ENCODE measurements at places on chromosomes 12 and 14.

DNA sequence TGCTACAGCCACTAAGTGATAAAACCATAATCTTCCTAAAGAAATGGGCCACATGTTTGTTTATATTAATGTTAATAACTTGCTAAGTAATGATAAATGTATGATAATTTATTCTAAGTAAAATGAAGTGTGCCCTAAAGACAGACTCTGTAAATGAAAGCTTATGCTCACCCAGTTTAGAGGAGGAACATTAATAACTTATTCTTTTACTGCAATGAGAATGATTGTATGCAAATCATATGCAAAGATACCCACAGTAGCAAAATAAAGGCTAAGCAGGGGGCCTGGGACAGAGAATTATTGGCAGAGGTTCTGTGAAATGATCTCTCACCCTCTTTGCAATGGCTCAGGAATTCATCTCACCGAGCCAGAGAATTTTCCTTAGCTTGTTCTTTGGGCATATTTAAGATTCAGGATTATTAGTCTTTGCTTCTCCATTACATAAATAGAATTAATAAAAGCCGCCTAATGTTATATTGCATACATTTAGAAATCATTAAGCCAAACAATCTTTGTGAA is 75.9 kb downstream of the TMEM132D start:
- no peak for DNase-seq

GRCh38 chr14:50469982-50470381 is 62.4 kb downstream of the MAP4K5 start:
- no peak for DNase-seq

GRCh38 chr12:62113366-62114011 is 146.7 kb upstream of the USP15 start:
- no peak for DNase-seq

DNA sequence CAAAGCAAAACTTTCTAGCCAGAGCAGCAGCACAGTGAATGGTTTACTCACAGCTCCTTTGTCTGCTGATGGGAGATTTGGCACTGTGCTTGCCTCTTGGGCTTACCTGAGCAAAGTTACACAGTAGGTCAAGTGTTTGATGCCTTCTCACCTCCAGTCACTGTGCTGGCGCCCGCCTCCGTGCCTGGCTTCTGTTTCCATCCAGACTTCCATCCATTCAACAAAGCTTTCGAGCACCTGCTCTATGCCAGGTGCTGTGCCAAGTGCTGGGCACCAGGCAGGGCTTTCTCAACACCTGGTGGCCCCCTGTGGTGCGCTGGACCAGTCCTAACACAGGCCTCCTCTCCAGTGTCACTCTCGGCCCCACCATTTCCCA is 199.2 kb upstream of the EEA1 start:
- DNase-seq, result no peak
